ENCODE measurements at places on chromosomes 16 and 17.

GRCh38 chr16:4270595-4270994 is 2.2 kb downstream of the TFAP4 start:
- no peak for DNase-seq

- DNase-seq = no peak
Observed at GRCh38 chr16:84868829-84869472, 49.2 kb downstream of the CRISPLD2 start.

DNA sequence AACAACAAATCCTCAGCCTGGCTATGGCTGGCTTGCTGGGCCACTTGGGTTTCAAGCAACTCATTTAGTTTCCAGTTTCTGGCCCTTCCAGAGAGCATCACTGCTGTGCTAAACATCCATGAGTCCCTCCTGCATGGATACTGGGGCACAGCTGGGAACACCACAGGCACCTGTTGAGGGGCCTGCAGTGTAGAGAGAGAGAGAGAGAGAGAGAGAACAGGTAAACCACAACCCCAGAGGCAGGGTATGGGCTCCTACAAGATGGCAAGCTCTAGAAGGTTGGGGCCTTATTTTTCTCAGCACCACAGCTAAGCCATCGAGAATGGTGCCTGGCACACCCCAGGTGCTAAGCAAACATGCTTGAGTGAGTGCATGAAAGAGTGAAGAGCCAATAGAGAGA is 120.3 kb downstream of the RBFOX3 start:
- DNase-seq = no peak

DNA sequence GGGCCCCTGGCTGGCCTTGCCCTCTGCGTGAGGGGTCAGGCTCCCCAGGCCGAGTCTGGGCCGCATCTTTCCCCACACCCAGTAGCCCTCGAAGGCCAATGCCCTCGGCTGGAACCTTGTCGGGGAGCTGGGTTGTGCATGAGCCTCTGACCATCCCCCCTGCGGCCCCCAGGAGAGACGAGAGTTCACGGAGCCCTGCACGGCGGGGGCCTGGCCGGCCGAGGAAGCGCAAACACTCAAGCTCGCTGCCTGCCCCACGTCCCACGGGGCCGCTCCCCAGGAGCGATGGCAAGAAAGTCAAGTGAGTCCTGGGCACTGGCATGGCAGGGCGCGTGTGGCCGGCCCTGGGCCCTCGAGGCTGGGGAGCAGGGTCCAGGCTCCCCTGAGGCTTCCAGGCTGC is 57.3 kb downstream of the BAHCC1 start:
- no peak for DNase-seq

DNA sequence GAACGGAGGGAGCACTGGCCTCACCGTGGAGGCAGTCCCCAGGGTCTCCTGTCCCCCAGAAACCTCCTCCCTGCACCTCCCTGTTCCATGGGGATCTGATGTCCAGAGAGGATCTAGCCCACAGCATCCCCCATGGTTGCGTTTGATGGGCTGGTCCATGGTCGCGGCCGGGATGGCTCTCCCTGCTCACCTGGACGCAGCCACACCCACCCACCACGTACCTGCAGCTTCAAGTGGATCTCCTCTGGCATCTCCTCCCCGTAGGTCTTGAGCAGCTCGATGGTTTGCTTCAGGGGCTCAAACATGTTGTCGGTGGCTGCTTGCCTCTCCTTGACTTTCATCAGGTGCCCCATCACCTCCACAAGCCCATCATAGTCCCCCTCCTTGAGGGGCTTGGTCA is 47.9 kb downstream of the DNAH17 start:
- no peak for DNase-seq

DNA sequence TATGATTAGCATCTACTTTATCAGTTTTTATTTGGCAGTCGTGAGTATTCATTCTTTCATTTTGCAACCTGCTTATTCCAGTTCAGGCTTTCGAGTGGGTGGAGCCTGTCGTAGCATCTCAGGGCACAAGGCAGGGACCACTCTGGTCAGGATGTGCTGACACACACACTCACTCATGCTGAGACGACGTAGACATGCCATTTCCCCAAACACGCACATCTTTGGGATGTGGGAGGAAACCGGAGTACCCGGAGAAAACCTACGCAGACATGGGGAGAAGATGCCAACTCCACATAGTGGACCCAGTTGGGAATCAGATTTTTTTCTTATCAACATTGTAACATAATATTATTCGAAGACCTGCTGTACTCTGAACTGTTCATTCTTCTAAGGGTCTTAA is 756.5 kb upstream of the RBFOX1 start:
- DNase-seq = no peak

DNA sequence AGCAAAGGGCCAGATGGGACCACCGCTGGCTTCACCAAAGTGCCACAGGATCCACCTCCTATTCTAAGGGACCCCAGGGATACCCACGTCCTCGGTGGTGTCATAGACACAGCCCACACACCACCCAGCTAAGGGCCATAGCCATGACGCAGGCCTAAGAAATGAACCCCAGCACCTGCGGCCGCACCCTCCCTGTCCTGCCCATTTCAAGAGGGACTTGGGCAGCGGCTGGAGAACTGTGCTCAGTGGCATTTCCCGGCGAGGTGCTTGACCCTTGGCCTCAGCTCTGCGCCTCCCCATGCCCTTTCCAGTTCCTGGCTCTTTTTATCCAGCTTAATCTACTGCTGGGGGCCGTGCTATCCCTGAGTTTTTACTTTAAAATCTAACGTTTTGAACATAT is 27.3 kb downstream of the ZNF778 start:
- DNase-seq = no peak

GRCh38 chr17:52106638-52107261 is 51.8 kb downstream of the CA10 start:
- peak; percentile 16 for DNase-seq

DNA sequence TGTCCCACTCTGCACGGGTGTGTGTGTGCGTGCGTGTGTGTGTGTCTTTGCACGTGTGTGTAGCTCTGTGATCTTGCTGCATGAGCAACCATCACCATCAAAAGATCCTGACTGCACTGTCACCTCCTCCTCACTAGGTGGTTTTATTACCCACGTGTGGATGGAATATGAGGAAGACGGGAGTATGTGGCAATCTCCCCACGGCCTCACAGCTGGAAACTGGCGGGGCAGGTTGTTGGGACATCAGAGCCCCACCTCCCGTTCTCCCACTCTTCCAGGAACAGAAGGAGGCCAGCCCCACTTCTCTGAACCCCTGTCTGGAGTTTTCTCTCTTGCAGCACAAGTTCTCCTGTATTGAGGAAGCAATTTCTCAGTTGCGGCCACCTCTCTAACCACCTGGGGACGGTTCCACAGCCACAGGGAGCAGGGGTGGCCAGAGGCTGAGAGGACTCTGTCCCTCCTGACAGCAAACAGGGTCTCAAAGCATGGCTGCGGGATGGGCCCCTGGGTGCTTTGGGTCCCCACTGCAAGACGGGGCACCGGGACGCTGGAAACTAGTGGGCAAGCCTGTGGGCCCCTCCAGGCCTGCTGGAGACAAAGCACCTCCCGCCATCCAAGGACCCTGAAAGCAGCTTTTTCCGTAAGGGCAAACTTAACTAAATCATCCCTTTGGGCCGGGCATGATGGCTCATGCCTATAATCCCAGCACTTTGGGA is 27.9 kb upstream of the ATP2C2 start:
- DNase-seq = no peak

- DNase-seq = no peak
Observed at GRCh38 chr17:2478458-2478857, 33.2 kb downstream of the METTL16 start.

DNA sequence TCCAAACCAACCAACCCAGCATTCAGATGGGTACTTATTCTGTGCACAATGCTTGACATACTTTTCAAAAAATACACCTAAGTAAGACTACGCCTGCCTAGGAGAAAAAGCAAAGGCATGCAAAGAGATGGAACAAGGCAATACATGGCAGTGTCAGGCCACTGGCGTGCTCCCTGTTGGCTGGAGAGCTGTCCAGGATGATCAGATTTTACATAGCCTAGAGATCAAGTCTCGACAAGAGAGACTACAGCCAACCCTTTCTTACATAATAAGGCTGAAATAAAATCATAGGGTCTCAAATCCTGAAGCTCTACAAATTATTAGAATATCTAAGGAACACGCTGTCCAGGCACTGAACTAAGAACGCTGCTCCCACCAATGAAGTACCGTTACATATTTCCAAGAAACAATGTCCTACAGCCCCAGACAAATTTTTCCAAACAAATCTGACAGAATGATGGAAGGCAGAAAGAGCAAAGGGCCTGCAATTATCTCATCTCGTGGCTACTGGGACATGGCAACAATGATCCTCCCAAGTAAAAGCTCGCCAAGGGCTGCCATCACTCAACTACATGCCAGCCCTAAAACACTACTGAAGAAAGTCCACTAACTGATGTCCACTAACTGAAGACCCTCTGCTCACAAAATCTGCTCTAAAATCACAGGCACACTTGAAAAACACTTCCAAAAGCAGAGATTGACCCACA is 5.1 kb downstream of the RPS15A start:
- DNase-seq = no peak

DNA sequence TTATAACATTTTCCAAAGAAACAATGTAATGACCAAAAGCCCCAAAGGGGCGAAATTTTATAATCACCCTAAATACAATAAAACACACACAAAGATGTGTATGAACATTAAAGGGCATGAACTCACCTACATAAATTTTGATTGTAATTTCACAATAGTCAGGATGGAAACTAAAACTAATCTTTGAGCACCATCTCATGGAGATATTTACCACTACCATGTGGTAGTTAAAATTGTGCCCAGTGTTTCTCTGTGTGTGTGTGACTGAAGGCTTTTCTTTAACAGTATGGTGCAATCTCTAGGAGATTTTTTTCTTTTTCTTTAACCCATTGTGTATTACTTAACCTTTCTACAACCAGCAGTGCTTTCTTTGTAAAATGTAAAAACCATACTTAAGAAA is 19.7 kb upstream of the MEIOC start:
- peak; percentile 14 for DNase-seq

DNA sequence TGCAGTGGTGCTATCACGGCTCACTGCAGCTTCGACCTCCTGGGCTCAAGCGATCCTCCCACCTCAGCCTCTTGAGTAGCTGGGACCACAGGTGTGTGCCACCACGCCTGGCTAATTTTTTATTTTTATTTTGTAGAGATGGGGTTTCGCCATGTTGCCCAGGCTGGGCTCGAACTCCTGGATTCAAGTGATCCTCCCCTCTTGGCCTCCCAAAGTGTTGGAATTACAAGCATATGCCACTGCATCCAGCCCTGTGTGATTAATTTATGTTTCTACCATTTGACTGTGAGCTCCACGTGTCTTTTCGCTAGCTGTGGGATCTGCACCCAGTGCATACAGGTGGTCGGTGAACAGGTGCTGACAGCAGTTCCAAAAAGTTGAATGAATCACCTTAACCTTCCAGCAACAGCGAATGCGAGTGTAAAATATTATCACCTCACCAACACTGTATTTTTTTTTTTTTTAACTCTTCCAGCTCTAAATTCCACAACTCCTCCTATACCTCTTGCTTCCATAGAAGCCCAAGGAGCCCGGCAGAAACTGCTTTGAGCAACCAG is 484 bp upstream of the NUDT7 start:
- no peak for DNase-seq

- DNase-seq = no peak
Observed at GRCh38 chr17:37470181-37470580, 19.5 kb upstream of the DUSP14 start.

GRCh38 chr17:82065638-82066303 is at the start of gene DUS1L:
TSS of gene DUS1L (minus strand) at chr17:82065804. CDS start at chr17:82065059, 745 bp downstream.
- DNase-seq = no peak

DNA sequence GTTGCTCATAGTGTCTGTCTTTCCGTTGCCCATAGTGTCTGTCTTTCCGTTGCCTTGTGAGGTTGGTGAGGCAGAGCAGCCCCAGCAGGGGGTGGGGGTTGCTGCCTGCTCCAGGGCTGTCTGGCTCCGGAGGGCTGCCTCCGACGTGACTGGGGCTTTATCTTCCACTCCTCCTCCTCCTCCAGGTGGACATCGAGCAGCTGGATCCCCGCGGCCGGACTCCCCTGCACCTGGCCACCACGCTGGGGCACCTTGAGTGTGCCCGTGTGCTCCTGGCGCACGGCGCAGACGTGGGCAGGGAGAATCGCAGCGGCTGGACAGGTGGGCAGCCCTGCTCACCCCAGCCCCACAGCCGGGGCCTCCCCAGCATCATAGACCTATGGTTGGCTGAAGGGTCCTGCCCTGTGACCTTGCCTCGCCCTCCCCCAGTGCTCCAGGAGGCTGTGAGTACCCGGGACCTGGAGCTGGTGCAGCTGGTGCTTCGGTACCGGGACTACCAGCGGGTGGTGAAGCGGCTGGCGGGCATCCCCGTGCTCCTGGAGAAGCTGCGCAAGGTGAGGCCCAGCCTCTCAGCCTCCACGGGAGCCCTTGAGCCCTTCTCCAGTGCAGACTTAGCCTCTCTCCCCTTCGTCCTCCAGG is 14.7 kb downstream of the ANKRD13B start:
- no peak for DNase-seq

- DNase-seq = no peak
Observed at GRCh38 chr17:15085890-15086677, 179.0 kb downstream of the PMP22 start.

DNA sequence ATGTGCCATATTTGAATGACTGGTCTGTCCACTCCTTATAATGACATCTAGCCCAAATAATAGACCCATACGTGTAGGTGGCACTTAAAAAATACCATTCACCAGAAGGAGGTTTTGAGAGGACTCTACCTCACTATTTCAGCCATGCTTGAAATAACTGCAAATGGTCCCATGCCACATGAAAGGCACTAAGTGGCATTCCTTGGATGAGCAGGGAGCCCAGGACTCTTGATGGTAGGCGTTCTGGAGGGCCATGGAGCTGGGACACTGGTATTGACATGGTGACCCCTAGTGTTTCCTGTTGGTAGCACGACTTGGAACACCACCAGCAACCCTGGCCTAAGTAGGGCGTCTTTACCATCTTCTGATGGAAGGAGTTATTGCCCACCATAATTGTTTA is 148.7 kb upstream of the ZFHX3 start:
- peak; percentile 16 for DNase-seq

GRCh38 chr16:31875112-31875803 is 1.7 kb downstream of the ZNF267 start:
- no peak for DNase-seq

GRCh38 chr16:13150181-13150885 is 248.9 kb downstream of the SHISA9 start:
- DNase-seq = no peak

- DNase-seq = no peak
Observed at GRCh38 chr17:41977991-41978390, 11.4 kb downstream of the CNP start.

GRCh38 chr17:32742681-32743538 is 134.0 kb downstream of the MYO1D start:
- no peak for DNase-seq

GRCh38 chr16:66207883-66208265 is 158.6 kb upstream of the CDH5 start:
- no peak for DNase-seq
